Activated B cell treated with CpG ODN at 0.5 μM for 24 hours (primary cell): ENCODE measurements at places on chromosomes 13 and 19.

DNA sequence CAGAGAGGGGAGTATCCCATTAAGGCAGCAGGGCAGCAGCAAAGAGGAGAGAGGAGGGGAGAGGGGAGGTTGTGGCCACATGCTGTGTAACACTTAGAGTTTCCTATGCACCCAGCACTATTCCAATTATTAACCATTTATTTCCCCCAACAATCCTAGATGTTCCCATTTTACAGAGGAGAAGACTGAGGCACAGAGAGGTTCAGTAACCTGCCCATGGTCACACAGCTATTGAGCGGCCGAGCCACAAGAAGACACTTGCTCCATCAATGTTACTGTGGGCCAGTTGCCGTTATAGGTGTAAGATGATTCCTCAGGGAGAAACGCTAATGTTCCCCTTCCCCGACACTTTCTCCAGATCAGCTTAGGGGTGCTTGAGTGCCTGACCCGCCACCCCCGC lies 69.2 kb downstream of the INSR start:
- DNase-seq = no peak

DNA sequence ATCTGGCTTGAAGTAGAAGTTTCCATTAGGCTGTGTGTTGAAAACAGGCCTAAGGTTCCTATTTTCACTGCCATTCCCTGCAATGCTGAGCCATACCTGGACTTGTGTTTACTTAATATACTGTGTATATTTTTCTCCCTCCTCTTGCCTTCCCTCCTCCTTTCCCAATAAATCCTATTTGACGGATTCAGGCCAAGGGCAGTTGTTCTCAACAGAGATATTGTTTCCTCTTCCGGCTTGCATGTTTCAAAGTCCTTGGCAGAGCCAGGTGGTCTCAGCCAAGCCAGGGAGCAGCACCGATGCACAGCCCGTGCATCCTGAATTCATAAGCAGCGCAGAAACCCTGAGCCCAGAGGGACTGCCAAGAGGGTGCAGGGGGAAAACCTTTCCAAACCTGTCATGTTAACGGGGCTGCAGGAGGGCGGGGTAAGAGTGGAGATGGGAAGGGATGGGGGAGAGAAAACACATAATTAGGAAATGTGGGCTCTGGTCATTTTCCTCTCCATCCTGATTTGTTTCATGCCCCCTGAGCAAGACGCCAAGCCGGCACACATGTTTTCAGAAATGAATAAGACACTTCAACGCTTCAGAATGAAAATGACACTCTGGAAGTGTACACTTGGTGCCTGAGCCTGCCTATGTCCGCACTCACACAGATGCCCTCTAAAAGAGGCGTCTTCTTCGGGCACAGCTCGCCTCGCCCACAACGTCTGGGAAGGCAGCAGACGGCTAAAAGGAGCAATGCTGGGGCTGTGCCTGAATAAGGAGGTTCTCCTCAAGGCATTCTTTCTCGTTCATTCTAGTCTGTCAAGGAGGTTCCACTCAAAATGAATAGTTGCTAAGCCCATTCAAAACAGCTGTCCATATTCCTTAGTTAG lies 149.3 kb upstream of the UBL3 start:
- no peak for DNase-seq

GRCh38 chr19:14088634-14089411 lies 1.7 kb downstream of the SAMD1 start:
- no peak for DNase-seq

- no peak for DNase-seq
Measured at GRCh38 chr13:62643007-62643483, 1227.4 kb upstream of the PCDH20 start.

DNA sequence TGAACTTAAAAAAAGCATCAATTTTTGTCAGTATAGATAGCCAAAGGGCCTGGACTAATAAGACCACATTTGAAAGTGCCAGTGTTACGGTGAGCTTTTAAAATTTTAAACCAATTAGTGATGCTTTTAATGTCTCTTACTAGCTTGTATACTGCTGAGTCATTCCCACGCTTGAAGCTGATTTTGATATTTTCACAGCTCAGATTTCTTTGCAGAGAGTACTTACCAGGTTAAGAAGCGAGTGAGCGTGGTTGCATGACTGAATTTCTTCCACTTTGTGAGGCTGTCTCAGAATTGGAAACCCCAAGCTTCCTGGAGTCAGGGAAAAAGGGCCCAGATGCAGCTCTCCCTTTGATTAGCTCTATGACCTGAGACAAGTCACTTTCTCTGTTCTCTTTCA lies 74.5 kb upstream of the NBEA start:
- no peak for DNase-seq

DNA sequence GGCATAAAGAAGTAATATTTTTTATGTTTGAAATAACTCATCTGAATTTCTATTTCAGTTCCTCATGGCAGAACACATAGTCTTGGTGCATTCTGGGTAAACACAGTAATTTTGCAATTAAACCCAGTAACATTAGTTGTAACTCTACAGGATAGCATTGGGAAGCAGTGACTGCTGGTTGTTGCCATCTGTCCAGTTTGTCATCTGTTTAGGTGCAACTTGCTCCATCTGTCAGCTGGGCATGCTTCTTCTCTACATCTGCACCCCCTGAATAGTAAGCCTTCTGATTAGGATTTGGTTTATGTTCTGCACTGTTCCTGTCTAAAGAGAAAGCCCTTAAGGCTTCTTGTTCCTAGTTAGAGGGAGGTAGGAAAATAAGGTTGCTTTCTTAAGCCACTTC lies 63.5 kb upstream of the CSNK1A1L start:
- DNase-seq = no peak

- DNase-seq = no peak
Measured at GRCh38 chr19:52956917-52957316, 5.8 kb downstream of the ZNF816 start.

GRCh38 chr13:100273138-100273537 lies 184.2 kb downstream of the PCCA start:
- no peak for DNase-seq

- no peak for DNase-seq
Measured at GRCh38 chr13:27476943-27477703, 26.8 kb upstream of the MTIF3 start.

- no peak for DNase-seq
Measured at GRCh38 chr13:105569816-105570215, 965.6 kb downstream of the EFNB2 start.

DNA sequence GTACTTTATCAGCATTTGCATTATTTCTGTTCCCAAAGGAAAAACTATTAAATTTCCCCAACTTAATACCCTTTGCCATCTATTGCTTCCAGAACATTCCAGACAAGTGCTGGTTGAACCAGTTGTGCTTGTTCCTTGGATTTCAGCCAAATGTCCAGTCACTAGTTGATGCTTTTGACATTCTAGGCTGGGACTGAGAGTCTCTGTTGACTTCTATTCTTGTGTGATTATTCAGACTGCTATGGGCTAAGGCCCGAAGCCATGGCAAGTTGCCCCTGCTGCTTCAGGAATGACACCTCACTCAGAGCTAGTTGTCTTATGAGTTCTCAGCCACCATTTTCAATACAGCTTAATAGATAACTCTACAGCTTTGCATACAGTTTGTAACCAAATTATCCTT lies 458.1 kb upstream of the ARGLU1 start:
- no peak for DNase-seq

- DNase-seq = no peak
Measured at GRCh38 chr13:113819731-113820715, 43.9 kb downstream of the GAS6 start.

- no peak for DNase-seq
Measured at GRCh38 chr19:43318796-43319314, 34.6 kb upstream of the CD177 start.
